ENCODE measurements at places on chromosomes 5 and 9.
A peak's percentile ranks its signal among the peaks of the same experiment; 100 is the strongest.

GRCh38 chr5:99586878-99587277, 658.1 kb upstream of the CHD1 start:
- H3K4me3 ChIP-seq, result no peak overlapping the region
- no peak overlapping the region for H3K27ac ChIP-seq
- H3K27me3 ChIP-seq, result no peaks in the 10 kb centered on the region
- no peaks in the 10 kb centered on the region for H3K4me1 ChIP-seq
- no peaks in the 10 kb centered on the region for H3K36me3 ChIP-seq
- no peak for DNase-seq

DNA sequence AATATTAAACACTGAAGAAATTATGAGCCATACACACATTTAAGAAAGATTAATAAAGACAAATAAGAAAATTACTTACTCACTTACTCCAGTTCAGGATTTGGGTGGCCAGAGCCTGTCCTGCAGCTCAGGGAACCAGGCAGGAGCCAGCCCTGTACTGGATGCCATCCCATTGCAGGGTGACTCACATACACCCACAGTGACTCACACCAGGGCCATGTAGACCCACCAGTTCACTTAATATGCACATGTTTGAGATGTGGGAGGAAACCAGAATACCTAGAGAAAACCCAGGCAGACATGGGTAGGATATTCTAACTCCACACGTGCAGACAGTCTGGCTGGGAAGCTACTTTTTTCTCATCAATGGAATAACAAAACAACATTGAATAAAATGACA, 49.6 kb upstream of the ADRB2 start:
- H3K4me1 ChIP-seq, result no peaks in the 10 kb centered on the region
- no peak overlapping the region for H3K4me3 ChIP-seq
- H3K27me3 ChIP-seq, result peaks cover 4% of the 10 kb centered on the region
- H3K36me3 ChIP-seq, result no peaks in the 10 kb centered on the region

DNA sequence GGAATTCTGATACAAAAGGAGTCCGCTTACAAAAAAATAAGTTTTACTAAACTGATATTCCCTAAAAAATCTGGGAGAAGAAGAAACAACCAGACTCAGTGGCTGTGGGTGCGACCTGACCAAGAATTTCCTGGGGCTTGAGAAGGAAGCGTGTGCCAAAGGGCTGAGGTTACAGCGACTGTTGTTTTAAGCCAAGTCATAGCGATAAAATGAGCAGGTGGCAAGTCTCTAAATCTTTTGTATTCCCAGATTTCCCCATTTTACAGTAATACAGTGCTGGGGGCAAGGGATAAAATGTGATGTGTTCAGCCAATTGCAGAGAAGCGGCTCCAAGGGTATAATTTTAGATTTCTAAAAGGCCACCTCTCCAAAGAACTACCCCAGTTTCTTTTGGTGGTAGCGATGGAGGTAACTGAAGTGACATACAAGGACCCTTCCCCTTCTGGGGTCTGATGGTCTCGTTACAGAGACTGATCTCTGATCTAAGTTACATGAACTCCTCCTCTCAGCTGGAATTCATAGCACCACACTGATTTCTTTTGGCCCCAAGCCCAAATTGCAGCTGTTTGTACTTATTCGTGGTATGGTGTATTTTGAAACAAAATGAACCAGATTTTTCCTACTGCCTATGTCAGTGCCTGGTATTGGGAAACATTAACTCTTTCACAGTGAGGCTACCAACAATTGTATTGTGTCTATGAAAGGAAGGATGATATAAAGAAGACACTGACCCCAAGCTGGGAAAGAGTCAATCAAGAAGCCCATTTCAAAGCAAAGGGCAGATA, 41.6 kb downstream of the LPAR1 start:
- no peaks in the 10 kb centered on the region for H3K27me3 ChIP-seq
- H3K4me1 ChIP-seq, result peaks cover 33% of the 10 kb centered on the region
- peak; percentile 98 for DNase-seq
- peak overlapping the region; percentile 21 for H3K4me3 ChIP-seq
- no peaks in the 10 kb centered on the region for H3K36me3 ChIP-seq
- peak overlapping the region; percentile 72 for H3K27ac ChIP-seq

- no peak overlapping the region for H3K4me3 ChIP-seq
- H3K27me3 ChIP-seq, result no peaks in the 10 kb centered on the region
- no peak overlapping the region for H3K27ac ChIP-seq
- no peaks in the 10 kb centered on the region for H3K4me1 ChIP-seq
- DNase-seq, result no peak
These were observed 87.4 kb downstream of the SGCD start for GRCh38 chr5:156414391-156414790.

- H3K4me1 ChIP-seq, result peaks cover 5% of the 10 kb centered on the region
- H3K36me3 ChIP-seq, result no peaks in the 10 kb centered on the region
- no peaks in the 10 kb centered on the region for H3K27me3 ChIP-seq
- no peak overlapping the region for H3K4me3 ChIP-seq
These were observed 1.5 kb upstream of the TRIM14 start for GRCh38 chr9:98120476-98120875.

DNA sequence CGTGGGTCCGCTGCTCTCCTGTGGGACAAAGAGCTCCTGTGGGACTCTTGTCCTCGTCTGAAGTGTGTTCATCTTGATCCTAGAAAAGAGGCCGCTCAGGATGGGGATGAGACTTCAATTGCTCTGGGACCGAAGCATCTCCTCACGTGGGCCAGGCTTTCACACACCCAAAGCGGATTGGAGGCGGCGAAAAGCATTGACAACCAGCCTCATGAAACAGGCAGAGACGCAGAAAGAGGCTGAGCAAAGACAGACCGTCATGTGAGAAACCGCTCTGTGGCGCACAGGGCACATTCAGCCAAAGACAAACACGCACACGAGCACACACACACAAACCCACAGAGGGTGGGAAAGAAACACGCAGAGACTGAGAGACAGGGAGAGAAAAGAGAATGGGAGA, 479.5 kb downstream of the SPATA31A7 start:
- H3K4me1 ChIP-seq, result no peaks in the 10 kb centered on the region
- peak; percentile 1 for DNase-seq
- H3K4me3 ChIP-seq, result no peak overlapping the region
- H3K27ac ChIP-seq, result no peak overlapping the region
- no peaks in the 10 kb centered on the region for H3K27me3 ChIP-seq
- no peaks in the 10 kb centered on the region for H3K36me3 ChIP-seq

GRCh38 chr9:27353166-27353473, 56.2 kb upstream of the EQTN start:
- no peaks in the 10 kb centered on the region for H3K36me3 ChIP-seq
- H3K27ac ChIP-seq, result no peak overlapping the region
- no peaks in the 10 kb centered on the region for H3K4me1 ChIP-seq
- no peak for DNase-seq
- H3K27me3 ChIP-seq, result no peaks in the 10 kb centered on the region
- H3K4me3 ChIP-seq, result no peak overlapping the region

DNA sequence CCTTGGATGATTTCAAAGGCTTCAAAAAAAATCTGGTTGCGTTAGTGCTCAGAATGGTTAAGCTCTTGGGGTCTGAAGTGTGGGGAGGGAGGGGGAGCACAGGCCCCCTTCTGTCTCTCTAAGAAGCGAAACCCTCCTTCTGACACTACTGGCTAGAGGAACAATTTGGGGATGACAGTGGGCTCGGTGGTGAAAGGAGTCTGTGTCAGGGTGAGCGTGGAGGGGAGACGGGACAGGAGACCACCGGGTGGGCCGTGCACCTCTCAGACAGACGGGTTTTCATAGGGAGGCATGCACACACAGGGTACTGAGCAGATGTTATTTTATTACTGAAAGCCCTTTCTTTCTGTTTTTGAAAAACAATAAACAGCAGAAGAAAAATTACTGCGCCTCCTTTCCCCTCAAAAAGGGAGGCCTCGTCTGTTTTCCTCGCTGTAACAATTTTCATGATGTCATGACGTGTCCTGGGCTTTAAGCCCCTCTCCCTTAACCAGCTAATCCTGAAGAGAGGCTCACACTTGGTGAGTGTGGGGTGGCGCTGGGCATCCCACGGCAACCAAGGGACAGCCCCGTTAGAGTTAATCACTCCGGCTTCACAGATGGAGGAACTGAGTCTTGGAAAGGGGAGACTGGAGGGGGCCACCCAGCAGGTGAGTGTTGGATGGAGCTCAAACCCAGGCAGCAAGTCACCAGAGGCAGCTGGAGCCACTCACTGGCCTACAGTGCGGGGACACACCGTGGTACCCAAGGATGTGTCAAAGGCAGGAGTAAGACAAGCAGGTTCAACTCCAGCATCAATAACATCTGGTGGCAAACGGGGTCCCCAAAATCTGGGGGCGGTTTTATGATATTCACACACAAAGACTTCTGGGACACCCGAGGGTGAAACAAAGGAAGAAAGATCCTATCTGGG, 53.4 kb downstream of the PTCH1 start:
- DNase-seq, result peak; percentile 50
- peaks cover 67% of the 10 kb centered on the region for H3K36me3 ChIP-seq
- peaks cover 37% of the 10 kb centered on the region for H3K4me1 ChIP-seq

DNA sequence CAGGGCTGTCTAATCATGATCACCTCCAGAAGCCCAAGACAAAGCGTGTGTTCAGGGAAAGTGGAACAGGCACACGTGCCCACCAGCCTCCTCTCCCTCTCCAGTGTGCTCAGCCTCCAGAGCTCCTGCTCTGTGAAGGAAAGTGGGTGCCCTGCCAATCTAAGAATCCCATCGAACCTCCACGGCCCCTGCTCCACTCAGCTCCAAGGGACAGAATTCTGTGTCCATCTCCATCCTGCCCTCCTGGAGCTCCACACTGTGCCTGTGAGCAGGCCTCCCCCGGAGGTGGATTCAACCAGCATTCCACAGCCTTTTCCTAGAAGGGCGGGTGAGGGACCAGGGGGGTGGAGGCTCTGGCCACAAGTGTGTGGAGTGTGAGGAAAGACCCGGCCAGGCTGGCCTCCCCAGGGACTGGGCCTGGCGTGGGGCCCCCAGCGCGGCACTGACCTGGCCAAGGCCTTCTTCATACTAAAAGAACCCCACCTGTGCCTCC, 6.0 kb downstream of the EEIG1 start:
- H3K27ac ChIP-seq, result no peak overlapping the region
- DNase-seq, result no peak
- peaks cover 22% of the 10 kb centered on the region for H3K4me1 ChIP-seq
- no peaks in the 10 kb centered on the region for H3K27me3 ChIP-seq

DNA sequence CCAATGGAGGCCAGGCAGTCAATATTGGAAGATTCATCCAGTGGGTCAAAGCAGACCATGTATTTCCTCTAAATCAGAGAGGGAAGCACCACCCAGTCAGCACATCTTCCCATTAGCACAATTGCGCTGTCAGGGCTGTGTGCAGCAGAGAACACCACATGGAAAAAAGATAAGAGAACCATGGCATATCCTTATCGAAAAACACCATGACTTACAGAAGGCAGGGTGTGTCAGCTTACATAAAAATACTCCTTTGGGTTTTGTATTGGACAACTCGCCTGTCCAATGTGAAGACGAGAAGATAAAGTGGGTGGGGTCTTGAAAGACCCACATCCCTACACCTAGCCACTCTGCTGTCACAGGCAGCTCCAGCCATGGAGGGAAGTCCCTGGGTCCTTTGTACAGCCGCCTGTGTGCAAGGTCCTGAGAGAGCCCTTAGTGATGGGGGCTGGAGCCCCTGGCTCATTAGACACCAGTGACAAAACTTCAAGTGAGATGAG, 71.9 kb upstream of the SPATA31E1 start:
- no peaks in the 10 kb centered on the region for H3K4me1 ChIP-seq
- H3K4me3 ChIP-seq, result no peak overlapping the region
- no peaks in the 10 kb centered on the region for H3K36me3 ChIP-seq
- DNase-seq, result no peak
- no peaks in the 10 kb centered on the region for H3K27me3 ChIP-seq

GRCh38 chr5:107753427-107753826, 82.7 kb upstream of the EFNA5 start:
- no peak overlapping the region for H3K4me3 ChIP-seq
- no peaks in the 10 kb centered on the region for H3K36me3 ChIP-seq
- no peak overlapping the region for H3K27ac ChIP-seq

DNA sequence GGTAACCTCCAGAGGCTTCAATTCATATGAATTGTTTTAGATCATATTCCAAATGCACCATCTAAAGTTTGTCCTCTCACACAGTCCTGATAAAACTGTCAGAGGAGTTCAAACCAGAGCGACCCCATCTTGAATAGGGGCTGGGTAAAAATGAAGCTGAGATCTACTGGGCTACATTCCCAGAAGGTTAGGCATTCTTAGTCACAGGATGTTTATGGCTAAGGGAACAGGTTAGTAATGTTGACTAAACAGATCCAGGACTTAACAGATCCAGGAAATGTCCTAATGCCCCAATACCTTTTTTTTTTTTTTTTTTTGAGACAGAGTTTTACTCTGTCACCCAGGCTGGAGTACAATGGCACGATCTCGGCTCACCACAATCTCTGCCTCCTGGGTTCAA, 192.6 kb upstream of the PRDM9 start:
- no peaks in the 10 kb centered on the region for H3K36me3 ChIP-seq
- no peaks in the 10 kb centered on the region for H3K4me1 ChIP-seq

GRCh38 chr5:81778642-81779041, 27.7 kb upstream of the SSBP2 start:
- H3K27me3 ChIP-seq, result no peaks in the 10 kb centered on the region
- H3K36me3 ChIP-seq, result no peaks in the 10 kb centered on the region
- H3K4me1 ChIP-seq, result no peaks in the 10 kb centered on the region
- H3K27ac ChIP-seq, result no peak overlapping the region
- no peak overlapping the region for H3K4me3 ChIP-seq
- no peak for DNase-seq

DNA sequence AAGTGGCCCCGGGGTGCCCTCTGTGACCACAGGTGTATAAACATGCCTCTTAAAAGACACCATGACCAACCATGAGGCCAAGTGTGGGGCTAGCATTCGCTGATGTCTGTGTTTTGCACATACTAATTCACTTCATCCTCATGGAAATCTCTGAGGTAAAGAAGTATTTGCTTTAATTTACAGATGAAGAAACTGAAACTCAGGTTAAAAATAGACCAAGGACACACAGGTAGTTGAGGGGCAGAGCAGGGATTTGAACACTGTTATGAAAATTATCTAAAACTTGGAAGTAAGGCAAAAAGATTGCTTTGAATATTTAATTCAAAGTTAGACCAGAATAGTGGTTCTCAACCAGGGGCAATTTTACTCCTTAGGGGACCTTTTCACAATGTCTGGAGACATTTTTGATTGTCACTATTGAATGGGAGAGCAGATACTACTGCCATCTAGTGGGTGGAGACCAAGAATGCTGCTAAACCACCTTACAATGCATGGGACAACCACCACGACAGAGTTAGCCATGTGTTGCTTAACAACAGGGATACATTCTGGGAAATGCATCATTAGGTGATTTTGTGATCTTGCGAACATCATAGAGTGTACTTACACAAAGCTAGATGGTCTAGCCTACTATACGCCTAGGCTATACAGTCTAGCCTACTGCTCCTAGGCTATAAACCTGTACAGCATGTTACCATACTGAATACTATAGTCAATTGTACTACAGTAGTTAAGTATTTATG, 8.0 kb upstream of the FXN start:
- H3K4me3 ChIP-seq, result no peak overlapping the region
- H3K27me3 ChIP-seq, result no peaks in the 10 kb centered on the region
- H3K4me1 ChIP-seq, result no peaks in the 10 kb centered on the region
- no peaks in the 10 kb centered on the region for H3K36me3 ChIP-seq
- peak; percentile 81 for DNase-seq
